ENCODE measurements at places on chromosomes 4 and X.

- DNase-seq, result no peak
Observed at GRCh38 chr4:72918362-72918761, 151.2 kb downstream of the COX18 start.

DNA sequence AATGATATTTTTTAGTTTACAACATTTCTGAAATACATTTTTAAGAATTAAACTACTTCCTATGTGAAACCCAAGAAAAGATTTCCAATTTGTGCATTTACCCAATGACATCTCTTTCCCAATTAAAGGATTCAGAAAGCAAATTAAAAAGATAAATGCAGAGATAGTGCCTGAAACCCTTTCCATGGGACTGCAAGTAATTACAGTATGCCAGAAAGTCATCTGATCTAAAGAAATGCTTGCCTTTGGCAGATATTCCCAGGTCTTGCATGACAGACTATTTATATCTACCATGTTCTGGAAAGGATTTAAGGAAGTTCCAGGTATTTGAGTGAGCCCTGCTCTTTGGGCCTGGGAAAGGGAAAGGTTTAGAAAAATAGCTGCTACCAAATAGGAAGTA lies 41.6 kb upstream of the CXorf38 start:
- DNase-seq, result no peak

GRCh38 chr4:26809811-26810210 lies 50.8 kb upstream of the STIM2 start:
- DNase-seq, result no peak

DNA sequence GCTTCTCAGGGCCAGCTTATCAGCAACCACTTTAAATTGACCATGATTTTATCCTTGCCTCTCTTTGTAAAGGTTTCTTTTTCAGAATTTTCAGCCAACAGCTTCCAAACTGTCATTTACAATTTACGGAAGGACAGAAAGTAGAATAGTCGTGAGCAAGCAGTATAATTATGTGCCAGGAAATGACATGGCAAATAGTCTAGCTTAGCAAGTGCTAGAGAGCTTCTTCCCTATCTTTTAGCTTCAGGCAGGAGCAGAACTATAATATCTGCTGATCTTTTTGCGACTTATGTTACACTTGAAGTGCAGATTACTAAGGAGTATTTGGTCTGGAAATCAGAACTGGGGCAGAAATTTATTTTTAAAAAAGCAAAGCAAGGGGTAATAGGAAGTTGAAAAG lies 123.0 kb upstream of the AP1S2 start:
- peak; percentile 21 for DNase-seq

- peak; percentile 59 for DNase-seq
Observed at GRCh38 chr4:155972098-155972497, 18.4 kb upstream of the CTSO start.

GRCh38 chr4:150280081-150280895 lies 202.0 kb downstream of the DCLK2 start:
- DNase-seq, result peak; percentile 88

DNA sequence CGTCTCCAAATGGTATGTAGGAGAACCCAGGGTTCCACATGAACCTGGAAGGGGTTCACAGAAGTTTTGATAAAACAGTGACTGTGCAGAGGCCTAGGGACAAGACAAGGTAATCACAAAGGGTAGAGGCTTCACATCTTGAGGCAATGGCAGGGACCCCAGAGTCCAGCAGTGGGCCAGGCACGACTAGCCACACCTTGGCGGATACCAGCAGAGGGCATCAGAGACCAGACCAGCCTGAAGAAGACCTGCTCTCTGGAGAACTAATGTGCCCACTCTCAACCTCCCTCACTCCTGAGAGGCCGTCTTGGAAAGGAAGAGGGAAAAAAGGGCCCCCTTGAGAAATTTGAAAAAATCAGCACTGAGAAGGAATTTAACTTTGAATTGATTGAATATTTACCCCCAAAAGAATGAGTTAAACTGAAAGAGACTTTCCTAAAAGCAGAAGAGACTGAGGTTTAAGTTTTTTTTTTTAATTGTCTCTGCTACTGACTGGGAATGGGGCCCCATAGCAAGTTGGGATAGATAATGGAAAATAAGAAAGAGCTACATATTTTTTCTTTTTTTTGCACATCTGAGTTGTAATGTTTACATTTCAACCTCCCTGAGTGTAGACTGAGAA lies 243.8 kb upstream of the JADE1 start:
- peak; percentile 53 for DNase-seq

DNA sequence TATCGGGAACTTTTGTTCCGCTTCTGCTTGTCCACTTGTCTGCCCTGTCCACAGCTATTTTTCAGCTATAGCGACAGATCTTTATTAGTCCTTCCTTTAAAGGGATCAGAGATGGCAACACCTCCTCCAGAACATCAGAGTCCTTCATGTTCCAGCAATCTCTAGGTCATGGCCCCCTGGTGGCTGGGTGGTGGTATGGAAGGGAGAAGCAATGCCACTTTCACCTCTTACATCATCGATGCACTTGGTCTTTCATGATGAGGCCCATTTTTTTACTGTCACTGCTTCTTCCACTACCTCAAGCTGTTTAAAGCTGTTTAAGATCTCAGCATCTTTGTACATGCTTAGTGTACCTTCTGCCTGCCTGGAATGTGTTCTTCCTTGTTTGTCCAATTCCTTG lies 106.7 kb downstream of the ARHGAP6 start:
- DNase-seq, result peak; percentile 51

- DNase-seq, result no peak
Observed at GRCh38 chr4:89411539-89412309, 104.1 kb upstream of the GPRIN3 start.

DNA sequence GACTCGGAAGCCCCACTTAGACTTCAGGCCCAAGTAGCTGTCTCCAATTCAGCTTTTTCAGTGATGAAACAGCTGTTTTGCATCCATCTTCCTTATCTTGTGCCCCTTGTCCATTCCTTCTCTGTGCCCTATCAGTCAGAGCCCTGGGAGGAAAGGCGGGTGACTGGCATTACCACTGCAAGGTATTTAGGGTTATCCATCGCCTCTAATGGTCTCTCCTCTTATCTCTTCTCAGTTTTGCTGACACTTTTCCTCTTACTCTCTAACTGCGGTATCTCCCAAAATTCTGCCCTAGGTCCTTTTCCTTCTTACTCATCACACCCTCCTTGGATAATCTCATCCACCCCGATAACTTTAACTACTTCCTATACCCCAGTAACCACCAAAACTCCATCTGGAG lies 13.7 kb downstream of the GAB3 start:
- no peak for DNase-seq

DNA sequence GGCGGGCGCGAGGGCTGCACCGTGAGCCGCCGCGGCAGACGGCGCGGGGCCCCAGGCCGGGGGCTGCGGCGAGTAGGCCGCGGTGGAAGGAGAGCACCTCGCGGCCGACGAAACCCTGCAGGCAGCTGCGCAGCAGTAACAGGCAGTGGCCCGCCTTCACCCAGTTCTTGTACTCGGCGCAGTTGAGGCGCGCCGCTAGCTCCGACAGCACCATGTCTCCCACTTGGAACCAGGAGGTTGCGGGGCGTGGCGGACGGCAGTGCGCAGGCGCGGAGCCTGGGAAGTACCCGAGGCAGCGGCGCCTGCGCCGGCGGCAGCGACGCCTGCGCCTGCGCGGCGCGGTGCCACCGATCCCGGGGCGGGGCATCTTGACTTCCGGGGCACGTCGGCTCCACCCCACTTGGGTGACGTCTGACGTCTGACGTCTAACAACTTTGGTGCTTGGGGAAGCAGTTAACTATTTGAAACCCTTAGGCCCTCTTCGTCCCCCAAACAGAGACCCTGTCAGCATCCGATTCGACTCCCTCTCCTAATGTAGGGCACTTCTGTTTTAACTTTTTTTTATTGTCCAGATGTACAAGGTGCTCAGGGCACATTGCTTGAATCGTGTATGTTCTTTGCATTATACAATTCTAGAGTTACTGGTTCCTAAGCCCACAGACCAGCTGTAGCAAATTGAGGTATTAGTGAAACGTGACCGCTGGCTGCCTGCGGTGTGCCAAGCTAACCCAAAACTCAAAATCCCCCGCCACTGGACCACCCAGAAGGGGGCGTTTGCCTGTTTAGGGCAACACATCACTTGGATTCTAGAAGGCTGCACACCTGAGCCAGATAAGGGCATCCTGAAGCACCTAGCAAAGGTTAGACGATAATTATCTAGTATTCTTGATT lies at the start of gene CXorf38:
Gene CXorf38, minus strand, starts transcription at position 255 of the 891 bp plus-strand sequence. Its CDS starts 41 bp downstream, at position 214.
- DNase-seq, result peak; percentile 90

GRCh38 chrX:13473442-13474163 lies 95.8 kb upstream of the EGFL6 start:
- DNase-seq, result peak; percentile 73

- DNase-seq, result no peak
Observed at GRCh38 chrX:68648960-68649359, 1.5 kb downstream of the STARD8 start.

DNA sequence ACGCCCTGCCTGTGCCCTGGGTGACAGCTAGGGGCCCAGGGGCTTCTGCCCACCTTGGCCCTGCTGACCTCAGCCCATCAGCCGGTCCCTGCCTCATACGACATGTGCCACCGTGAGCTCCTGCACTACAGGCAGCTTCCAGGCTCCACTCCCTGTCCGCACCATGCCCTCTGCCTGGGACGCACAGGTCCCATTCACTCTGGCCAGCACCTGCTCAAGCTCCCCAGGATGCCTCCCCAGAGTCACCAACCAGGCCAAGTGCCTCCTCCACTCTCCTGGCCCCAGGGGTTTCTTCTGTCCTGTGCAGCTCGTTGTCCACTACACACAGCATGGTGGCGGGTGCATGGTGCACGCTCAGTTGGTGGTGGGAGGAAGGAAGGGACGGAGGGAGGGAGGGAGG lies 20.2 kb upstream of the MRFAP1 start:
- DNase-seq, result no peak

- DNase-seq, result peak; percentile 38
Observed at GRCh38 chr4:77820649-77821561, 1.7 kb upstream of the CNOT6L start.

DNA sequence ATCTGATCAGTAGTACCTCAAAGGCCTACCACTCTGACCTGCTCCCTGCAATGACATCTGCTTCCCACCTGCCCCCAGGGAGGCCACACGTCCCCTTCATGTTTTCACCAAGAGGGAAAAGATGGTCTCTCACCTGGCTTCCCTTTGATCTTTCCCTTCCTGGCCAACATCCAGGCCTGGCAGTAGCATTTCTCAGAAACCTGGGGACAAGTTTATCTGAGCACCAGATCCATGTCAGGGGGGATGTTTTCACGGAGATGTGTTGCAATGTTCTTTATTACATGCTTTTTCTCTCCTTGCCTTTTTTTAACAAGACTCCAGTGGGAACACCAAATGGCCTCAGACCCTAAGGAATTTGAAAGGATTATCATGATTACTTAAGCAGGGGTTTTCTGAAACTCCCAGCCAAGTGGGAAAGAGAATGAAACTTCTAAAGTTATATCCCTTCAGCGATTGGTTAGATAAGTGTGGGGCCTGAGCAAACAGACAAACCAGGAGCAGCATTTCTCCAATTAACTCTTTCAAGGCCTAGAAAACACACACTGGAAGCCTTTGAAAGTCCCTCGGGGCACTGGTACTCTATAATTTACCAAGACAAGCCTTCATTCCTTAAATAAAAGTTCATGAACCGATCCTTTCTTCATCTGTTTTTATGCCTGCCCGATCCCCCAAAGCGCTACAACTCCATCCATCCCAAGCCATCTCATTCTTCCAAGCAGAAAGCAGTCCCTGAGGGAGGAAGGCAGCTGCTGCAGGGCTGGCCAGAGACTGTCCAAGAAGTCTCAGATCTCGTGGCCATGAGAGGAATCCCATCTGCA lies 94.1 kb downstream of the BCOR start:
- no peak for DNase-seq

GRCh38 chr4:176814770-176815169 lies 22.0 kb upstream of the VEGFC start:
- no peak for DNase-seq

GRCh38 chrX:20515841-20516461 lies 249.2 kb upstream of the RPS6KA3 start:
- peak; percentile 73 for DNase-seq

- no peak for DNase-seq
Observed at GRCh38 chr4:133856731-133857355, 344.7 kb downstream of the PABPC4L start.

DNA sequence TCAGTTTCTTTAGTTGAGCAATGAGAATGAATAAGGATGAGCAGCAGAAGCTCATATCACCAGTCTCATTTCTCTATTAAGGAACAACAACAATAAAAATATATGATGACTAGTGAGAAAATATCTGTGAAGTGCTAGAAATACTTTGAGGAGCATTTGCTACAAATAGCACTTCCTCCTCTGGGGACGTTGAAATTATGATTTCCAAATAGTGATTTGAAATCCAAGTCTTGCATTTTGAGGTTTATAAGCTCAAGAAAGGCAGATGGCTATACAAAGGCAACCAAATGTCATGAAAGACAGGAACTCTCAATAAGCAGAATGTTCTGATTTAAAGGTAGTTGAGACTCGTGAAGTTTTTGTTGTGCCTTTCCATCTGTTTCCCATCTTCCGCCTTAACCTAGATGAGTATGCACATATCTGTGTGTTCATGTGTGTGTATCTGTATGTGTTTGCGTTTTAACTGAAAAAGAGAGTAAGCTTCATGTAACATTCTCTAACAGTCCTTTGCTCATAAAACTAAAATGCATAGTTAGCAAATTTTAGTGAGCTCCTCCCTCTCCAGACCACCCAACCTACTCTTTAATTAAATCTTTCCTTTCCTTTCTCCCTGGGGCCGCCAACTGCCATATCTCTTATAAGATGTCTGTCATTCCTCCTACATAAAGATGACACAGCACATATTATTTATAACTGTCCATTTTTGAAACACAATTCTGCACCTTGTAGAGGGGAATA lies 222.6 kb upstream of the RASGEF1B start:
- DNase-seq, result peak; percentile 70

DNA sequence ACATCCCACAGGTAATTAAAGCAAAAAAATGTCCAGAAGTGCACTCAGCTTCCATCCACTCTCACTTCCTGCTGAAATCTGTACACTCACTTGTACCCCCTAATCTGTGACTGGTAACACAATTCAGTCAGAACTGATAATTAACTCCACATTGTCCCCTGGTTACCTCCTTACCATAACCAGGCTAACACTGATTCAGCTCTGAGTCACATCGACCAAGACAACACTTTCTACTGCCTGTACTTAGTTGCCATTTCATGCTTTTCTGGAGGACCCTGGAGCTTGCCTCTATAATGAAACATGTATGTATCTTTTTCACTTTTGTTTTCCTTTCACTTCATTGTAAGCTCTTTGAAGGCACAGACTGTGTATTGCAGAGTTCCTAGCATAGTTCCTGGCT lies 130.9 kb upstream of the GABRG1 start:
- no peak for DNase-seq

DNA sequence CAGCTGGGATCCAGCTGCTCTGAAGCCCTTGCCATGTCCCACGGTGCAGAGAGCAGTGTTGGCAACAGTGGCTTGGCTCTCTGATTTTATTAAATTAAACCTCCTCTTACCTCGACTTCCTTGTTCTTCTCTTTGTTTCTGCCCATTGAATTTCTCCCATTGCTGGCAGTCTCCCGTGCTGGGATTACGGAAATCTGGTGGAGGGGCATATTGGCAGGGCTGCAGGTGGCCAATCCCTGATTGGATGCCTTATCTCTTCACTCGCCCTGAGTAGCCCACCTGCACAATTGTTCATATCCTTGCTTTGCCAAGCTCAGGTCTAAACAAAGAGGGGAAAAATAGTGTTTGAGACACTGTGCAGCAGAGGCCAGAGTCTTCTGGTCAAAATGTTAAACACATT lies 493.9 kb downstream of the TMA16 start:
- no peak for DNase-seq
